ENCODE measurements at places on chromosomes 11 and 22.

GRCh38 chr11:11836676-11837231 lies 5.0 kb upstream of the USP47 start:
- DNase-seq = no peak

DNA sequence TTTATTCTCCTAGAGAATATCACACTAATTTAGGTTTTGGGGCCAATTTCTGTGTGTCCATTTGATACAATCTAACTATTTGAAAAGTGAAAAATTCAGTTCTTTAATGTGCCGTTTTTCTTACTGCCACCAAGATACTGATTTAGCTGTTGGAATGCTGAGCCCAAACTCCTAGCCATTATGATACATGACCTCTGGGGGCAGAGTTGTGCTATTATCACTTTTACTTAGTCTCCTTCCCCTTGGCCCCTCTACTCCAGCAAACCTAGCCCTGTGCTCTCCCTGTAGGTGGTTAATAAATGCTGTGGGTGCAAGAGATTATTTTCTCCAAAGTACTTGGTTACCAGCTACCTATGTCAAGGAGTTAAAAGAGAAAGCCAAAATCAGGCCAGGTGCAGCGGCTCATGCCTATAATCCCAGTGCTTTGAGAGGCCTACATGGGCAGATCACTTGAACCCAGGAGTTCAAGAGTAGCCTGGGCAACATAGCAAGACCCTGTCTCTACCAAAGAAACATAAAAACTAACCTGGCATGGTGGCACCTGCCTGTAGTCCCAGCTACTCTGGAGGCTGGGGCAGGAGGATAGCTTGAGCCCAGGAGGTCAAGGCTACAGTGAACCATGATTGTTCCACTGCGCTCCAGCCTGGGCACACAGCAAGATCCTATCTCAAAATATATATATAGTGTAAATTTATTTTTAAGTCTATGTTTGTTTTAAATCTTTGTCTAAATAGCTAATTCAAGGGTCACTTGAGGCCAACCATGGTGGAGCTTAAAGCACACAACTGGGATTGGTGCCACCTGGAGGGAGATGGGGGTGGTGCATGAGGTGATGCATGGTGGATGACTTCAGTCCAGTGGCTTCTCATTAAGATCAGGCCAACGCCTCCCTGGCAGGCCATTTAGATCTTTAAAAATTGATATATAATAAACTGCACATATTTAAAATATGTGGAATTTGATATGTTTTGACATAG lies 193.2 kb upstream of the PLET1 start:
- DNase-seq = no peak

- no peak for DNase-seq
Measured at GRCh38 chr11:10692531-10693115, 932 bp downstream of the IRAG1 start.

- no peak for DNase-seq
Measured at GRCh38 chr11:917426-917825, 6.8 kb upstream of the CHID1 start.

- DNase-seq = no peak
Measured at GRCh38 chr11:19027829-19028595, 32.5 kb downstream of the MRGPRX2 start.

DNA sequence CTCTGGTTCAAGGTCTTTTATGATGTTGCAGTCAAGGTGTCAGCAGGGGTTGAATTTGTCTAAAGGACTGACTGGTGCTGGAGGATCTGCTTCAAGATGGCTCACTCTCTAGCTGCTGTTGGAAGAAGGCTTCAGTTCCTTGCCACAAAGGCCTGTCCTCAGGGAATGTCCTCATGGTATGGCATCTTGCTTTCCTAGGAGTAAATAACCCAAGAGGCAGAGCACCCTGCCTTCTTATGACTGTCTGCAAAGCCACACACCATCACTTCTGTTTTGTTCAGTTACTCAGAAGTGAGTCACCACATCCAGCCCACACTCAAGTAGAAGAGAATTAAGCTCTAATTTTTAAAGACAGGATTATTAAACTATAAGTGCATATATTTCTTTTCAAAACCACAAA lies 45.2 kb downstream of the PLAAT5 start:
- DNase-seq = no peak

- no peak for DNase-seq
Measured at GRCh38 chr22:43312608-43313007, 30.6 kb downstream of the SCUBE1 start.

DNA sequence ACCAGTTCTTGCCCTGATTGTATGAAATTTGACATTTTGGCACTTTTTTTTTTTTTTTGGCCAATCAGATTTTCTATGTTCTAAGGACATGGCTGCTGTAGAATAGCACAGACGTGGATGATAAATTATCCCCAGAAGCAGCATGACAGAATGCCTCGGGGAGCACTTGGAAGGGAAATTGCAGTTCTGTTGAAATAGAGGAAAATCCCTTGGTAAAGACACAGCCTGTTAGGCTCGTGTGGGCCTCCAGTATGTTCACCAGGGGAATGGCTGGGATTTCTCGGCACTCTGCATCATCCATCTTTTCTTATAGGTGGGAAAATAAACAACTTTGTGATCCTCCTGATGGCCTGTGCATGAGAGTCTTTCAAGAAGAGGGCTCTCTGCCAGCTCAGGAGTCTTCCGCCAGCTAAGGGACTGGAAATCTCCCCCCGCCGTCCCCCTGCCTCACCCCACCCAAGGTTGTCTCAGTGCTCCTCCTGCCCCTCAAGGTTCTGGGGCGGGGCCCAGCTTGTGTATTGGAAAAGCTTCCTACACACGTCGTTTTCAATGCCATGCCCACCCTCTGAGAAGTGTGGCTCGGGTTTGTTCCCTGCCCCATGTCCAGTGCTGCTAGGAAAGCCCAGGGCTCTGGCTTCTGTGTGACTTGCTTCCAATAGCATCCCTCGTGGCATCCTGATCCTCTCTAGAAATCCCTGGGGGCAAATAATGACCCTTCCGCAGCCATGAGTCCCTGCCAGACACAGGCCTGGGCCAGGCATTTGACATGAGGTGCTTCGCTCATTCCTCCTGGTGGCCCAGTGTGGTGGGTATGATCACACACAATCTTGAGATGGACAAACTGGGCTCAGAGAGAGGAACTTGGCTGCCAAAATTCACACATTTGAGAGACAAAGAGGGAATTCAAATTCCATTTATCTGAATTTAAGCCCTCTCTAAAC lies 70.6 kb upstream of the ATXN10 start:
- no peak for DNase-seq

- DNase-seq = no peak
Measured at GRCh38 chr22:21570398-21570797, 2.9 kb downstream of the UBE2L3 start.

GRCh38 chr11:121321614-121322243 lies 29.2 kb downstream of the SC5D start:
- DNase-seq = no peak

DNA sequence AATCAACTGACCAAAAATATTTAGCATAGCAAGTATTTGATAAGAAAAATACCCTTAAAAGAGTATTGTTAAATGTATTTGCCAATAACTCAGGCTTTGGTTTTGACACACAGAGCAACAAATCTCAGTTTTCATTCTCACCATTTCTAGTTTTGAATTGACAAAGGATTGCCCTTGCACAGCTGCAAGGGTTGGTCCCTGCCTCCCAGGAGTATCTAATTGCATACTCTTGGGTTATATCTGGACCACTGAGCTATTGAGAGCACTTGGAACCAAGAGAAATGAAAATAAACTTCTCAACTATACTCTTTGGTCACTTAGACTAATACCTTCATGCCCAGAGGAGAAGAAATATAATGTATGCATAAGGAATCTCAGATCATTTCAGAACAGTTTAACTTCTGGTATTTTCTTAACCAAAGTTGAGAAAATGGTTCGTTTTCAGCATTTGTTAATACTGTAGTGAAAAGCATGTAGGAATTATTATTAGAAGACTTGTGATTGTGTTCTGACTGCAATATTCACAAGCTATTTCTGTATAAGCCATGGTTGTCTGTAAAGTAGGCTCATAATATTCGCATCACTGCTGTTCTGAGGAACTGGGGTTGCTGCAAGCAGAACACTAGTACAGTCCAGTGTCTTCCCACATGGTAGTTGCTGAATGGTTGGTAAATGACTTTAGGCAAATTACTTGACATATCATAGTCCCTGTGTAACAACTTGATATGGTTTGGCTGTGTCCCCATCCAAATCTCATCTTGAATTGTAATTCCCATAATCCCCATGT lies 7.9 kb downstream of the C2CD3 start:
- no peak for DNase-seq

- DNase-seq = no peak
Measured at GRCh38 chr11:35398881-35399280, 20.5 kb downstream of the SLC1A2 start.

DNA sequence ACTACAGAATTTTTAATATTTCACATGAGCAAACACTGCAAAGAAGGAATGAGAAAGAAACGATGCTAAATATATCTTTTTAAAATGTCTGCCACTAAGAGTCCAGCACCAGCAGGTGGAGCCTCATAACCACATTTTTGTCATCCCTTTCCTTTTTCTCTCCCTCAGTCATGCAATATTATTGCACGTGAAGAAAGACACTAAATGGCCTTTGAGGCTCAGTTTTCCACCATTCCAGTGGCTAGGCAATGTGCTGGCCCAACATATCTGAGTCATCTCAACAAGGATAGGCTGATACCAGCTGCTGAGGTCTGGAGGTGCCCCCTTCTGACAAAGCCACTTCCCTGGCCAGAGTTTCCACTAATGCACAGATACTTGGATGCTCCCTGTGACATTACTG lies 1.8 kb downstream of the ALKBH8 start:
- no peak for DNase-seq

DNA sequence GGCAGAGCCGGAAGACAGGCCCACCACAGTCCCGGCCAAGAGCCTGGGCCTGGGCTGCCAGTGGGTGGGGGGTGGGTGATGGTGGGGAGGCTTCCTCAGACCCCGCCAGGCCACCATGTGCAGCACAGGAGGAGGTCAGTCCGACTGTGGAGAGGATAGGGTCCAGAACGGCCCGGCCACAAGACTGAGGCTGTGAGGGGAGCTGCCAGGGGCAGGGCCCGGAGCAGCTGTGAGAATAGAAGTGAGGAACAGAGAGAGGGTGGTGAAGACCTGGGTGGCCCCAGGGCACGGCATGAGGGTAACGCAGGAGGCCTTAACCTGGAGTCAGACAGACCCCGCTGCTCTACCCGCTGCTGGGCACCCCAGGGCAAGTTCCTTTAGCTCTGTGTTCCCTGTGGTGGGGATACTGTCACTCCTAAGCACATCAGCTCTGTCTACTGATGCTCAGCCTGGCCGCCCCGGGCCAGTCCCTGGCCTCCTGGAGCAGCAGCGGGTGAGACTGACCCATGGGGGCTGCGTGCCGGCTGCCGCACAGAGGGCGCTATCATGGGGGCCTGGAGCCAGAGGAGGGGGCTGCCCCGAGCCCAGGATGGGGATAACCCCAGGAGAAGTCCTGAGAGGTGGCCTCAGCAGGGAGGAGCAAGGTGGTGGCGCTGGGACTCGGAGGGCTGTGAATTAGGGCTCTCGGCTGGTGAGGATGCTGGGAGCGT lies 1.7 kb downstream of the FERMT3 start:
- DNase-seq = no peak

- no peak for DNase-seq
Measured at GRCh38 chr11:130025371-130025770, 22.7 kb upstream of the PRDM10 start.

DNA sequence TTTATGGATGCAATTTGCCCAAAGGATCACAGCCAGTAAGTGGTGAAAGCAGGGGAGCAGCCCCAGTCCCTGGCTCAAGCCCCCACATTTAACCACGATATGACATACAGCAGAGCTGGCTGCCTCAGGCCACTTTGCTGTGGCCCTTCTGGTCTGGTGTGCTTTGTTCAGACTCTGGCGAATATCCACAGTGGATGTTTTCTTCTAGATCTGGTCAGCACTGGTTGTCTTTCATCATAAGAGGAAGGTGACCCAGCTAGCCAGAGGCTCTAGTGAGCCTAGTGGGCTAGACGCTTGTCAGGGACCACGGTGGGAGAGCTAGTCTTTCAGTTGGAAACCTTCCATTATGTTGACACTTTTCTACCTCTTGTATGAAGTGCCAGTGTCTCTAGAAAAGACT lies 42.5 kb downstream of the DGCR2 start:
- DNase-seq = no peak

GRCh38 chr11:11668781-11669180 lies 47.0 kb upstream of the GALNT18 start:
- DNase-seq = no peak

- DNase-seq = no peak
Measured at GRCh38 chr11:45265969-45266675, 20.0 kb downstream of the SYT13 start.

DNA sequence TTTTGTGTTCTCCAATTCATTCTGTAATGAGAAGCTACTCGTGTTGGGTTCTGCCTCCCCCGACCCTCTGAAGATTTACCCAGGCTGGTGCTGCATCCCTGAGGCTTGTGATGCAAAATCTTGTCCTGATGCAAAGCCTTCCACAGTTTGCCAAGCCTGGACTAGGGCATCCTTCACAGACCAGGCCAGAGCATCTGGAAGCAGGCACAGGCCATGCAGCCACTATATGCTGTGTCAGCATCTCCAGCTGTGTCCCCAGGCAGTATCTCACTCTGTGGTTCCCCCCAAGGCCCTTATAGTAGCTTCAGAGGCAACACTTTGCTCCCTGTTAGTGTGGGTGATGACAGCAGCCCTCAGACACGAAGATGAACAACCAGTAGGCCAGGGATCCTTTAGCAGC lies 77.3 kb upstream of the RCN1 start:
- DNase-seq = no peak

DNA sequence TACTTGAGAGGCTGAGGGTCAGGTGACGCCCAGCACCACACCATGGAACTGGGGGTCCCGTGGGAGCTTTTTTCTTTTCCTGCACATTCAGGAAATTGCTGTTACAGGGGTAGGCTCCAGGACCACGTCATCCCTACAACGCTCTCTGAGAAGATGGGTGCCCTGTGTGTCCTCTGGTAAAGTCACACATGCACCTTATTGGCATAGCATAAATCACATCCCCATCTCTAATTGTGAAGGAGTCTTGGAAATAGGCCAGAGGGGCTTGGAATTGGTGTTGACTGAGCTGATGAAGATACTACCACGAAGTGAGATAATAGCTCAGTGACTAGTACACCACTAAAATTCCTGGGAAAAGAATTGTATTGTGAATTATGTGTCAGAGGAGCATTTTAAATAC lies 57.6 kb downstream of the TNRC6B start:
- no peak for DNase-seq

DNA sequence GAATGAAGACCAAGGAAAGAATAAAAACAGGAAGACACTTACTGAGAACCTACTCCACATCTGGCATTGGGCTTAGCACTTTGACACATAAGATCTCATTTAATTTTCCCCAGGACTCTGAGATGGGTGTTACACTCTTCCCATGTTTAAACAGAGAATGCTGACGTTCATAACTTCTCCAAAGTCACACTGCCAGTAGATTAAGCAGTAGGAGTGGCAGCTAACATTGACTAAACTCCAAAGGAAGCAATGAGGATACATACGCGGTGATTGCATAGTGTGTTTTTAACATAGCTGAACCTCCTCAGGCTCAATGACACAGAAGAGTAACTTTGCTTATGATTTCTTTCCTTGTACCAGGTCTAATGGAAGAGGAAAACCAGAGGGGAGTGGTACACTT lies 14.5 kb upstream of the OR10V1 start:
- no peak for DNase-seq

Measured in esophagus squamous epithelium (tissue), 5 donors.